ENCODE measurements at places on chromosomes 12 and 14.

DNA sequence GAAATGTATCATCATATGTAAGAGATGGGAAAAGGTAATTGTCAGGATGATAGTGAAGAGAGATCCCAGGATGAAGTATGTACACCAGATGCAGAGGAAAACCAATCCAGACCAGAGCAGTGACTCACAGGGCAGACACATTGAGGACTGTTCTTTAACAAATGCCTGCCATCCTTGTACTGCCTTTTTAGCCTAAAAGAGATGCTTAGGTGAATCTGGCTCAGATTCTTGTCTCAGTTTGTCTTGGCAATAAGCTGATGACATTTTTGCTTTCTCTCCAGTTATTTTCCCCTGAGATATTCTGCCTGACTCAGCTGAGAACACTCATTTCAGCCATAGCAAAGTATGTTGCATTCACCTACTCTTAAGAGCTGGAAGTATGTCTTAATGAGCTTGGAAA, 405.3 kb upstream of the USP15 start:
- DNase-seq, result no peak

DNA sequence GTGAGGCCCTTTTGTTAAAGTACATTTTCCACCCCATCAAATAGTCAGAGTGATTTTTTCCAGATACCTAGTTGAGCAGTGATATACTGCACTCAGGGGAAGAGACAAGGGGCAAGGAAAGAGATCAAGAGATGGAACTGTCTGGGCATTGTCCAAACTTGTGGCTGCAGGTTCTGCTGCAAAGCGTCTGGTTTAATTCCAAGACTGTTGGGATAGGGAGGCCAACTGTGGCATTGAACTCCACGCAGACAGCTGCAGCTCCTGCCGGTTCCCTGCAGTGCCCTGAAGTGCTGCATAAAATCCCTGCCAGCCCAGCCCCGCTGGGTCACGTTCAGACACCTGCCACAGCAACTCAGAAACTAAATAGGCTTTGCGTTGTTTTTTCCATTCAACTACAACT, 30.5 kb downstream of the RPH3A start:
- no peak for DNase-seq

DNA sequence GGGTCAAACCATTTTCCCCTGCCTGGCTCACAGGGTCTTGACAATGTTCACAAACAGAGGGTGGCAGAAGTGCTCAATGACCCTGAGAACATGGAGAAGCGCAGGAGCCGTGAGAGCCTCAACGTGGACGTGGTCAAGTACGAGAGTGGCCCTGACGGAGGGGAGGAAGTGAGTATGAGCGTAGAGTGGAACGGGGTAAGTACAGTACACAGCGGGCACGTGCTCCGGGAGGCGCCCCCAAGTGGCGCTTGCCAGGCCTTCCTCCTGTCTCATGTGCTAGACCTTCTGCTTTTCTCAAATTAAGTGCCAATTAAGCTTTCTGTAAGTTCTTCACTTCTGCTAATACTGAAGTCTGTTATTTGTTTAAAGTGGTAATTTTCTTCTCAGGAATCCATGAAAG, 35.9 kb downstream of the XRCC3 start:
- DNase-seq, result no peak

- DNase-seq, result peak; percentile 15
Observed at GRCh38 chr12:116955382-116956021, 44.8 kb downstream of the FBXW8 start.

DNA sequence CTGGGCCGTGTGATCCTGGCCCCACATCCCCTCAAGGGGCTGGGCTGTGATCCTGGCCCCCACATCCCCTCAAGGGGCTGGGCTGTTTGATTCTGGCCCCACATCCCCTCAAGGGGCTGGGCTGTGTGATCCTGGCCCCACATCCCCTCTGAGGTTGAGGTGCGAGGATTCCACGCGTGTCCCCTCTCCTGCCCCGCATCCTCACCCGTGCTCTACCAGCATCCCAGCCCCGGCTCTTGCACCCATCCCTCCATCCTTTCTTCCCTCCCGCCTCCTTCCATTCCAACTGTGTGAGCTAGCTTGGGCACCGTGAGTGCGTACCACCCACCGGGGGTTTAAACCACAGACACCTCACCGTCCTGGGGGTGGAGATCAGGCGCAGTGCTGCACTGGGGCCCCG, 31.1 kb upstream of the TMEM179 start:
- no peak for DNase-seq

- no peak for DNase-seq
Observed at GRCh38 chr12:75943730-75944096, 87.9 kb downstream of the PHLDA1 start.

DNA sequence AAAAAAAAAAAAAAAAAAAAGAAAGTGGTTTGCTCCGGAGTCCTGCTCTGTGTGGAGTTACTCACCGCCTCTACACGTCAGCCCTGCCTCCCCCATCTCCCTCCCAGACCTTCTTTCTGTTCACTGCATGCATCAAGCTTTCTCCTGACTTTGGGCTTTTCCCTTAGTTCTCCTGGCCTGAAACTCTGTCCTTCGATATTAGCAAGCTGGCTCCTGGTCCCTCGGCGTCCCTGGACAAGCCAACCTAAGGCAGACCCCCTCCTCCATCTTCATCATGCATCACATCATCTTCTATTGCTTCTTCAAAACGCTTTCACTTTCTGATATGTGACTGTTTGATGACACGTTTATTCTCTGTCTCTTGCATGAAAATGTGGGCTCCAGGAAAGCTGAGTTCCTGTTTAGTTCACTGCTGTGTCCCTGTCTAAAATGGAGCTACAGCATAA, 40.6 kb downstream of the SLC15A4 start:
- no peak for DNase-seq

- DNase-seq, result no peak
Observed at GRCh38 chr12:116594325-116595038, 35.3 kb downstream of the MAP1LC3B2 start.

GRCh38 chr14:74906925-74907521, 16.0 kb downstream of the RPS6KL1 start:
- DNase-seq, result no peak

DNA sequence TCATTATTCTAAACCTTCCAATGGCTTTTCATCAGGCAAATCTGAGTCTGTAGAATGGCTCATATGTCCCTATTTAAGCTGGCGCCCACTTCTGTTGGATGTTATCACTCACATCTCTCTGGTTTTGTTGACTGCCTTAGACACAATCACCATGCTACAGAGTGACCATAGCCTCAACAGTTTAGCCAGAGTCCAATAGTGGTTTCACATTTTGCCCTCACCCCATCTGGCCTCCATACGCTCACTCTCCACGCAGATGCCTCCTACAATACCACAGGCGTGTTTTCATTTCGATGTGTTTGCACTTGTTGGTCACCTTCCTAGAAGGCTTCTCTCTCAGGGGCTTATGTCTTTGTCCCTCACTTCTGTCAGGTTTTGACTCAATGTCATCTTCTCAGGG, 3.4 kb downstream of the KLRB1 start:
- no peak for DNase-seq

- DNase-seq, result no peak
Observed at GRCh38 chr14:32472512-32473463, 143.7 kb downstream of the AKAP6 start.

DNA sequence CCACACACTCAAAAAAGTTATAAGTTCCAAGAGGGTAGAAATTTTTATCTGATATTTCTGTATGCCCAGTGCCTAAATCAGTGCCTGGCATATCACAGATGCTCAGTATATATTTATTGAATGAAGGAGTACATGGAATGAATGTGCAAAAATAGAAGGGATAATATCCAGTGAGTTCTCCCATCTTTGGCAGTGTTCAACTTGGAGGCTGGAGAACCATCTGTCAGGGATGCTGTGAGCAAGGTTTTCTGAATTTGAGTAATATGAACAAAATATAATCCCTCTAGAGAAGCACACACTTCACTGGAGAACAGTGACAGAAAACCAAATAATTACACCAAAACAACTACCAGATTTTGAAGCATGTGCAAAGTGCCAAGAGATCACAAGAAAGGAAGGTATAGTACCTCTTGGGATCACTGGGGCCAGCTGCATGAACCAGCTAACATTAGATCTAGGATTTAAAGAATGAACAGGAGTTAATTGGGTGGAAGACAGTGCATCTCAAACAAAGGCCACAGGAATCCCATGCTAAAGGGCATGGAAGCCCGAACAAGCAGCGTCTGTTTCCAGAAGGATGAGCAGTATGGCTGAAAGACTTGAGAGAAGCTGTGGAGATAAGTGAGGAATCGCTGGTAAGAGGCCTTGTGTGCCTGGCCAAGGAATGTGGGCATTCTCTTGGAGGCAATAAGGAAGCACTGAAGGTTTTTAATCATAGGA, 11.5 kb downstream of the SLC8A3 start:
- no peak for DNase-seq

DNA sequence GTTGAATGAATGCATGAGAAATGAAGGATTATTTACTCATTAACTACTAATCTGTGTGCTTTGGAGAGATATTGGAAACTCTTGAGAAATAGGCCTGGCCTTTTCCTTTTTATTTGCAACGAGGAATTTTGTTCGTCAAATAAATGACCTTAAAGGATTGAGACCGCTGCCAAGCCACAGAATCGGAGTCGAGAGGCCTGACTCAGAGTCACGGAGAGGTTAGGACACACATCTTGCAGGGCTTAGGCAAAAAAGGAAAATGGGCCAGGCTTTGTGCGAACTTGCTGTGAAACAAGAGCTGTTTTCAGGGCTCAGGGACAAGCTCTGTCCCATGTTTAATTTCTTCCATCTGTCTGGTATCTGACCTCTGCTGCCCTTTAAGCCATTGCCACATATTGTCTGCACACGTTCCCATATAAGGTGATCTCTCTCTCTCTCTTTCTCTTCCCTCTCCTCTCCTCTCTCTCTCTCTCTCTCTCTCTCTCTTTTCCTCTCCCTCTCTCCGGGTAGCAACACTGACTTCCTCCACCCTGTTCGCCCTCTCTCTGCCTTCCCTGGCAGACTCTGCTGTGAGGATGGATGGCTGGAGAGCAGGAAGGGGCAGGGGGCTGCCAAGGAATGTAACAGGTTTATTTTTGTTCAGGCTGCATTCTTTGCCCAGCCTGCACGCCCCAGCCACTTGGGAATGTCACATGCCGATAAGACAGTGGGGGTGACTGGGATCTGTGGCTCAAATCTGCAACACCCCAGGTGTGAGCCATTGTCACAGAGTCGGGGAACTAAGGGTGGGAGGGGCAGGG, 14.9 kb upstream of the IFT81 start:
- peak; percentile 97 for DNase-seq

DNA sequence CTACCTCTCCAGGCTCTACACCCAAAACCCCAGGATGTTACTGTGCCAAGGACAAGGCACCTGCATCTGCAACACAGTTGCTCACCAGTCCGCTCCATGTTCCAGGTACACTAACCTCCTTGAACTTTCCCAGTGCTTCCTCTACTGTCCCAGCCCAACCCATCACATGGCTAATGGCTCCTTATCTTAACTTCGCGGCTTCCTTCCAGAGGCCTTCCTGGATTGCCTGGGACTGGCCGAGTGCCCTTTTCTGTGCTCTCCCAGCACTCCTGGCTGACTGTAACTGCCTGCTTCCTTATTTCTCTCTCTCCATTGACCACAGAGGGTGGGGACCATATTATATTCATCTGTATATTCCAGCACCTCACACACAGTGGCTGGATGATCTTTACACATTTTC, 20.9 kb downstream of the POMT2 start:
- no peak for DNase-seq

GRCh38 chr14:56324454-56324853, 206.2 kb downstream of the PELI2 start:
- no peak for DNase-seq

GRCh38 chr12:94874518-94875302, 128.8 kb downstream of the NDUFA12 start:
- no peak for DNase-seq

GRCh38 chr12:102009796-102010195, 52.0 kb downstream of the WASHC3 start:
- DNase-seq, result no peak

GRCh38 chr14:82067221-82067875, 533.7 kb upstream of the SEL1L start:
- no peak for DNase-seq

DNA sequence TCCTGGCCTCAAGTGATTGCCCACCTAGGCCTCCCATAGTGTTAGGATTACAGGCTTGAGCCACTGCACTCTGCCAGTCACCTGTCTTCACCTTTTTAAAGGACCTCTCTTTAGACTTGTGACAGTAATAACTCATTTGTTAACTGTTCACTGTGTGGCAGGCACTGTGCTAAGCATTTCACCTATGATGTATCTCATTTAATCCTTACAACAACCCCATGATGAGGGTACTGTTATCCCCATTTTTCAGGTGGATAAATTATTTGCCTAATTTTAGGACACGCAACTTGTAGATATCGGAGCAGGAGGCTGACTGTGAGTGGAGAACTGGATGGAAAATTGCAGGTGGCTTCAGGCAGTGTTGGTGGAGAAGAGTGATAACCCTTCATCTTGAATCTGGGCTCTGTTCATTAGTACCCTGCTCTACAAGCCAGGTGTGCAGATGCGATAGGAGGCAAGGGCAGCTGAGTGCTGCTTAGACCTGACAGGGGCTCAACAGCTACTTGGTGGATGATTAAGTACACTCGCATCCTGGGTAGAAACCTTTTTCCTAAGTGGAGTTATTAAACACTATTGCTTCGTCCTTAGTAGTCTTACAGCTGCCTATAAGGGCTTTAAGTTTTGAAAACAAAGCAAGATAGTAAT, 2.7 kb downstream of the TCTN1 start:
- DNase-seq, result no peak

GRCh38 chr14:80456209-80456608, 244.9 kb upstream of the DIO2 start:
- DNase-seq, result no peak

GRCh38 chr14:68173227-68173972, 353.8 kb downstream of the RAD51B start:
- DNase-seq, result no peak

DNA sequence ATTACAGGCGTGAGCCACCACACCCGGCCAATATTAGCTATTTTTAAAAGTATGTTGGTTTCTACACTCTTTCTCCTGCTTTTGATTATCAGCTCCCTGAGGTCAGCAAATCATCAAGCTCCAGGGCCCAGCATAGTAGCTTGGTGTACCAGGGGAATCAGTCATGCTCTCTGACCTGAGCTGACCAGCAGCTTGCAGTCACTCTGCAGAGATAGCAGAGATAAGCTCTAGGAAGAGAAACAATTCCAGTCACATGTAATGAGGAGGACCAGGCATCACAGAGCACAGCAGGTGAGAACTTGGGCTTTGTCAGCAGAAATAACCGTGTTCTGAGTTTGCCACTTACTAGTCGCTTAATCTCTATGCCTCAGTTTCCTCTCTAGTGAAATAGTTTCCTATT, 8.5 kb downstream of the PLEKHD1 start:
- no peak for DNase-seq

GRCh38 chr12:20475542-20475941, 107.2 kb downstream of the PDE3A start:
- no peak for DNase-seq
